Activated CD4-positive, CD25-positive, alpha-beta regulatory T cell treated with anti-CD3 and anti-CD28 coated beads, Interleukin-2, amount 50 U/mL, for 72 hours (primary cell): ENCODE measurements at places on chromosomes 5 and 9.

- DNase-seq, result no peak
Observed at GRCh38 chr5:5335700-5336264, 86.7 kb upstream of the ICE1 start.

- DNase-seq, result no peak
Observed at GRCh38 chr9:127505396-127506116, 54.2 kb downstream of the LRSAM1 start.

GRCh38 chr5:143576711-143577484 is 173.4 kb upstream of the NR3C1 start:
- DNase-seq, result no peak

GRCh38 chr9:88747768-88748167 is 212.8 kb downstream of the NXNL2 start:
- DNase-seq, result no peak

DNA sequence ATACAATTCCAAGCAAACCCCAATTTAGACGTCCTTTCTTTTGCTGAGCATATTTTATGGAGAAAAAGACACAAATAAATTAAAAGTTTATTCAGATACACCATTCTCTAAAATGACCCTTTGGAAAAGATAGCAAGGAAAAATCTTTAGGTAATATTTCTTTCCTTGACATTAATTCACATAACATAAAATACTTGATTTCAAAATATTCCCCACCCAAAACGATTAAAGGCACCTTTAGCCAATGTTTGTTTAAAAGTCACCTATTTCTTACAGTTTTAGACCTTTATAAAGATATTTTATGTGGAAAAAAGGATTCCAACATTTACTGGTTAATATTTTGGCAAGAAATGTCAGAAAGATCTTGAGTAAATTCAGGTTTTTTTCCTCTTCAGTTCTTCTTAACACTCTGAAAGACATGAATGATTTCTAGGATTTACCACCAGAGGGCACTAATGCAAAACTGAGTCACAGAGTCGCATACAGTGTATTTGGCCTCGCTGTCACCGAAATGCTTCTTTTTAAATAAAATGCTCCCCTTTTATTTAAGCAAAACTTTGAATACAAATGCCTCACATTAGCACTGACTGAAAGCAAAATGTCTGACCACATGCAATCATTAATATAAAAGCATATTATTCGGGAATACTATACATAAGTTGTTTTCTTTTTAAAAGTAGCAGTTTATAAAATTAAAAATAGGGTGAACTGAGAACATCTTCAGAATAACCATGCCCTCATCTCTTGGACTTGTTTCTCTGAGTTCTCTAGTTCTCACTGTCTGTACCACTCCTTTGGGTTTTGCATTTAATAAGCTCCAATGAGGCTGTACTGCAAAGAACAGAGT is 122.5 kb downstream of the SLC1A3 start:
- DNase-seq, result no peak

DNA sequence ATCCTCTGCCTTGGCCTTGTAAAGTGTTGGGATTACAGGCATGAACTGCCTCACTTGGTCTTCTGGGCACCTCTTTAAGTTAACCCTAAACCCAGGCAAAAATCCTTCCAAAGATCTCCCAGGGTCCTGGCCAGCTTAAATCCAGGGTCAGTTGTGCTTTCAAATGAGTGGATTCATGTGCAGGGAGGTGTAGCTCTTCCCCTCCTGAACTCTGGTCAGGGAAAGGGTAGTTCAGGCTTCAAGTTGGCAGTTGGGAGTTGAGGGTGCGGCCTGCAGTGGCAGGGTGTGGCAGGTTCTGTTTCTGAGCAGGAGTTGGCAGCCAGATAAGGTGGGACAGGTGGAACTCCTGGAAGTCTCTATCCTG is 3.6 kb downstream of the HNRNPAB start:
- DNase-seq, result peak; percentile 19

- no peak for DNase-seq
Observed at GRCh38 chr5:115329475-115329874, 33.0 kb upstream of the CCDC112 start.

GRCh38 chr9:35518225-35518821 is 28.4 kb downstream of the RUSC2 start:
- DNase-seq, result no peak
